ENCODE measurements at places on chromosomes 1 and 21. TPM values are rescaled to one million over a fixed set of nuclear protein-coding genes. Genes with fewer than 3 reads are reported as not detected.

DNA sequence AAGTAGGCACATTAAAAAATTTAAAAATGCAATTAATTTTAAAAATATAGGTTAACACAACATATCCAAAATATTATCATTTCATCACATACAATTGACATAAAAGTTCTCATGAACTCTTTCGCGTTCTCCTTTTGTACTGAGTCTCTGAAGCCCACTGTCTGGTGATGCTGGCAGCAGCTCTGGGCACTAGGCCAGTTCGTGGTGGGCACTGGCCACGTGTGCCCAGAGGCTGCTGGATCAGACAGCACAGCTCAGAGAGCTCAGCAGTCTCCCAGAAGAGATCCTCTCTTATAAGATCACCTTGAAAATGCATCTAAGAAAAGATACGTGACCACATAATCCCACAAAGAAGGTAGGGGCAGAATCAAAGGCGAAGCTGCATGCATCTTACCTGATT lies 9.9 kb downstream of the CEP104 start:
- DNase-seq = no peak

GRCh38 chr1:225519166-225519863 lies 91.5 kb upstream of the LBR start:
- no peak for DNase-seq

GRCh38 chr1:38773483-38773882 lies 86.1 kb downstream of the RRAGC start:
- no peak for DNase-seq

CRP gene
- total RNA-seq = not detected

- no peak for DNase-seq
Observed at GRCh38 chr1:241990040-241990439, 8.9 kb downstream of the MAP1LC3C start.

DNA sequence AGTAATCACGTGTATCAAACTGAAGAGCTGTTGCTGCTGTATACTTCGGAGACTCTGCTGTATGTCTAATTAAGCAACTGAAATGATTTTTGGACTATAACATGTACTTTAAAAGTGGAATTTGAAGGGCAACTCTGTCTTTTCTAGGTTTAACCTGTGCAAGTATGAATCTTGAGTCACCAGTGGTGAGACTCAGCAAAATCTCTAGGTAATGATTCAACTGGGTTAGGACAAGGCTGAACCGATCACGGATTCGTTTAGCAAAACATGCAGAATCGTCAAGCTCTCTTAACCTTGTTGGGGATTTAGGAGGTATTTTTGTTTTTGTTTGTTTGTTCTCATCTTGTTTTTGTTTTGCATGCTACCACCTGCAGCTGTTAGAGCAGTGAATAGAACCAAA lies 149.6 kb downstream of the CYYR1 start:
- DNase-seq = no peak

GRCh38 chr21:45750936-45751335 lies 107.4 kb downstream of the PCBP3 start:
- DNase-seq = no peak
